A172 (cell line): ENCODE measurements at places on chromosomes 2 and 18.

DNA sequence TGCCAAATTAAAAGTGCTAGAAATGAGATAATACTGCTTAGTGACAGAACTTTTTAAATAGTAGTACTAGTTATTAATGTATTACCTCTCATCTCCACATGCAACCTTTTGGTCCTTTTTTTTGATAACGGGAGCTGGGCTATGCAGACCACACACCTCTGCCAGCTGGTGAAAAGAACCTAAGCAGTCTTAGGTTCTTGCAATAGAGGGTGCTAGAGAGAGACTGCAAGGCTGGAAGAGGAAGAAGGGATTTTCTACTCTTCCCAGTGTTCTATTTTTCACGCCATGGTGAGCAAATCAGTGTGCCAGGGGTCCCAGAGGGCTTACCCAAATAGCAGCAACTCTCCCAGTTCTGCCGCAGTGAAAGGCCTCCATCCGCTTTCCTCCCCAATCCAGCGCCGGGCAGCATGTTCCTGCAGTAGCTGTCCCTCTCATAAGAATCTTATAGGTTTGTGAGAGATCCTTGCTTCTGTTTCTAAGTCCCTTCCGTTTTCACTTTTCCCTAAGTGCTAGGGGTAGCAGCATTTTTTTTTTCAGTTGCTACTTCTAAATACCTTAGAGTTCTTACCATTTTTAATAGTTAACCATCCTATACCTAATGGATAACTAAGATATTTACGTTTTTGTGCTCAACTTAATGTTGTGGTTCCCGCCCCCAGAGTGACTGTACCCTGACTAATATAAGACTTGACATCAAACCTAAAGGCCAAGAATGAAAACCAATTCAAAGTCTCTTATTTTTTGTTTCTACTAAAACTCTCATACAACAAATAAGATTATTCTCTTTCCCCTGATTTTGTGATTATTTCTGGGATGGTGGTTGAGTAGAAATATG is 69.4 kb upstream of the UBE2E3 start:
- no peak for DNase-seq

DNA sequence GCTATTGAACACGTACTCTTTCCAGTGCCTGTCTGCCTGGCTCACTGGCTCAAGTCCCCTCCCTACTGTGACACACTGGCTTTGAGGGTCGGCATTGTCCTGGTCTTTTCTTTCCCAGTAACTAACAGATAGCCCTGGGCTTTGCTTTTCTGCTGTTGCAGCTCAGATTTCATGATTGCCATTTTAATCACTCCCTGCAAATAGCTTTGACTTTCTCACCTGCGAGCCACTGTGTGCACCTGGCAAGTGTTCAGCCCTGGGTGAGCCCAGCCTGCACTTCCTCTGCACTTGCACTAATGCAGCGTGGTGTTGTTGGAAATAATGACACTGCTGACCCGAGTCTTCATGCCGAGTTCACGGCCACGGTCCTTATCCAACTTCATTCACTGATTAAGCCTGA is 52.9 kb downstream of the DCDC2C start:
- DNase-seq = no peak

GRCh38 chr2:68774569-68775271 is 40.1 kb downstream of the ARHGAP25 start:
- DNase-seq = no peak

- no peak for DNase-seq
Measured at GRCh38 chr18:57048351-57048750, 98.5 kb upstream of the BOD1L2 start.

DNA sequence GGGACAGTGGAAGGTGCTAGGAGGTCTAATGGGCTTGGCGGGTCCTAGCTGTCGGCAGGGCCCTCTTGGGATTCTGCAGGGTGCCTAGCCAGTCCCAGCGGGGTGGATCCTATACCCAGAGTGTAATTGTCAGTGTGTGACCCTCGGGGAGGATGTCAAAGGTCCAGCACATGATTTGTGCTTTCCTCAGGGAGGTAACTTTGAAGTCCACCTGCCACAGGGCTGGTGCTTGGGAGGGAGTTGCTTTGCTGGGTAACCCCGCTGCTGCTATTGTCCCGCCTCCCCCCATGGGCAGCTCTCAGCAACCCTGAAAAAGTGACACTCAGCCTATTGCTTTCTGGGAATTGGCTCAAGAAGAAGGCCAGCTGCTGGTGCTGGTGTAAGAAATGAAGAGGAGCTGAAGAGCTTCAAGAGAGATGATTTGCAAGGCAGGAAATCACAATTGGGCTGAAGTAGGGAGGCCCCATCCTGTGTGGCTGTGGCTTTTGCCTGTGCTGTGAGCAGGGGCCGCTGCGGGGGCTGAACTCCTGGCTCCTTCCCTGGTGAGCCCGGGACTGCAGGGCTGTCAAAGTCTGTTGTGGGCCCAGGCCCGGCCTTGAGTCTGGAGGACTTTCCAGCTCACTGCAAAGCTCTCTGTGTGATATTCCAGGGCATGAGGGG is 36.4 kb downstream of the EMILIN2 start:
- no peak for DNase-seq

DNA sequence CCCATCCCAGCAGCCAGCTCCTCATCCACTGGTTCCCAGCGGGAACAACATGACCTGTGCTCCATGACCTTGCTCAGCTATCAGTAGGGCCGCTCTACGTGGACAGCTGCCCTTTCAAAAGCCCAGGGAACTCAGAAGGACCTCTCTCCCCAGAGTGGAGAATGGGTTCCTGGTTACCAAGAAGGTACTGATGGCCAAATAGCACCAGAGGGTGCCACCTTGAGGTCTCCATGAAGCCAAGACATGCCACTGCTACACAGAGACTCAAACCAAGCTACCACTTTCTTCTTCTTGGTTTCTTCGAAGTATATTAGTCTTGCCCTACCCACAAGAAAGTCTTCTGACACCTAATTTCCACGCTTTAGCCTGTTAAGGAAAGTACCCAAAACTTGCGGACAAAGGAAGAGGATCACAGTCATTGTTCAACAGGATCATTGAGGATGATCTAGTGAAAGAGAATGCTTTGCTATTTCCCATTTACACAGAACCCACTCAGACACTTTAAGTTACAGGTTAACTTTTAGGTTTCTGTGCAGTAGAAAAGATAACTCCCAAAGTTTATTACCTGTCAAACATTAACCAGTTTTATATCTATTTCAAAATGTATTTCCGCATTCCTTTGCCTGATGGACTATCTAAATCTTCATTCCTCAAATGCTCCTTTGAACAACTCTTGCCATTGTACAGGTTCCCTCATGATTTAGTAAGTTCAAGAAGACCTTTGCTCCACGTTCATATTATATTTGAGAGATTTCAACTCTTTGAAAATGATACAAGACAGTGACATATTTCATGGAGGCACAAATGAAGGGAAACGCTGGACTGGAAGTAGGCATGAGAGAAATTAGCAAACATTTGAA is 102.2 kb downstream of the ALPK2 start:
- DNase-seq = no peak

GRCh38 chr18:56323673-56324072 is 314.7 kb downstream of the TXNL1 start:
- DNase-seq = no peak

GRCh38 chr2:111226876-111227700 is 106.4 kb downstream of the BCL2L11 start:
- no peak for DNase-seq

- DNase-seq = peak; percentile 22
Measured at GRCh38 chr2:108288534-108289106, at the start of gene SULT1C2. Gene SULT1C2 (plus strand): TSS chr2:108288895. CDS start chr2:108293668, 4,773 bp downstream.

- DNase-seq = no peak
Measured at GRCh38 chr2:230866756-230867523, 2.2 kb downstream of the ITM2C start.

- DNase-seq = peak; percentile 90
Measured at GRCh38 chr2:28406276-28407096, 13.8 kb downstream of the FOSL2 start.

- DNase-seq = no peak
Measured at GRCh38 chr2:120294008-120294340, 41.3 kb downstream of the RALB start.

GRCh38 chr2:84964406-84965191 is 6.4 kb upstream of the KCMF1 start:
- no peak for DNase-seq

- DNase-seq = no peak
Measured at GRCh38 chr2:158756331-158756730, 38.8 kb upstream of the DAPL1 start.

DNA sequence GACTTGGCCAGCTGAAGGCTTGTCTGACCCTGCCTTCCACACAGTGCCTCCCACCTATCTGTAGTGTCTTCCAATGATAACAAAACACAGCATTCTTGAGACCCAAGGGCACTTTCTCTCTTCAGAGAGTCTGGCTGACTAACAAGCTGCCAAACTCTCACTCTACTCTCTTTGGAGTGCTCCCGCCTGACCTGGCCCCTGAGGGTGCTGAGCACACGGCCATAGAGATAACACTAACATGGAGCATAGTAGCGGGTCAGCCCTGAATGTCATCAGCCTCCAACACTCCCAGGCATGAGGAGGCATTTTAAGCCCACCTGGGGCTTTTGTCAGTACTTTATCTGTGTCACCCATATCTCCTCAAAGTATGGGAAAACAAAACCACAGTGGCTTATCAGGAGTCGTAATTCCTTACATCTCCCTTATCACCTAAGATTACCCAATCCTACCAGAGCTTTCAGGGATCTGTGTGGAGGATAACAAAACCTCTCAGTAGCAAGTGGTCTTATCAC is 160.3 kb upstream of the TCF4 start:
- peak; percentile 27 for DNase-seq

DNA sequence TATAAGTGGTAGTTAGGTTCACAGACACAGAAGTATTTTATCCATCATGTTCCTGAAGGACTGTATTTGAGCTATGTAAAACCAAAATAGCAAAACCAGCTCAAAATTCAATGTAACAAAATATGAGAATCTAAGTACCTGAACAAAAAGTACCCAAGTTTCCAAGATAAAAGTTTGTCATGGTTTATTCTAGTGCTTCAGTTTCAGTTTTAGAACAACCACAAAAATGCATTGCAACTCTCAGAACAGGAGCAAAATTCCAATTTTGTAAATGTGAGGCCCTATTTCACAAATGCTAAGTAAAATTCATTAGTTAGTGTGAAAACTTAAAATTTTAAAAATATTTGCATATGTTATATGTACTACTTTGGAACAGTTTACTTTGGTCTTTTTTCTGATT is 5.0 kb upstream of the ALPK2 start:
- no peak for DNase-seq

- DNase-seq = no peak
Measured at GRCh38 chr2:202024871-202025270, 8.8 kb upstream of the FZD7 start.

GRCh38 chr18:55054021-55054990 is 95.0 kb upstream of the CCDC68 start:
- DNase-seq = no peak

GRCh38 chr2:178238154-178238521 is 43.8 kb downstream of the OSBPL6 start:
- peak; percentile 60 for DNase-seq

DNA sequence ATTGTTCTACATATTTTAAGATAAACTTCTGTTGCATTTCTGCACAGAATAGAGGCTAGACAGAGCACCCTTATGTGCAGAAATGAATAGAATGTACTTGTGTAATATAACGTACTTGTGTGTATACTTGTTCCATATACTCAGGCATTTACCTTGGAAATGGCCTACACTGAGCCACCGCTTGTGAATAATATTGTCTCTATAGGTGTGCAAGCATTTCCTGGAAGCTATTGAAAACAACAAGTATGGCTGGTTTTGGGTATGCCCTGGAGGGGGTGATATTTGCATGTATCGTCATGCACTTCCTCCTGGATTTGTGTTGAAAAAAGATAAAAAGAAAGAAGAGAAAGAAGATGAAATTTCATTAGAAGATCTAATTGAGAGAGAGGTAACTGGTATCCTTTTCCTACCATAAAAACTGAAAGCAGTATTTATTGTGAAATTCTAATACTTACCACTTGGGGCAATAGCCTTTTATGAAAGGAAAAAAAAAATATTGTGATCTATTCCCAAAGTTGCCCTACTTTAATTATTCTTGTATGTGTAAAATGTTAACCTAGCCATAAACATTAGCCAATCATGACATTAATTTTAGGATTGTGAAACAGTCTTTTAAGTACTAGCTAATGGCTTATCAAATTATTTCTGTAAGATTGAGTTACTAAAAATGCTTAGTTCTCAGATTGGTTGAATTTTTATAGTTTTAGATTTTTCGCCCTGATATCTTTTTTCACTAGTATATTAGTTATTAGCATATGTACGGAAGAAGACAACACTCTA is 18.0 kb downstream of the ZC3H15 start:
- peak; percentile 44 for DNase-seq

DNA sequence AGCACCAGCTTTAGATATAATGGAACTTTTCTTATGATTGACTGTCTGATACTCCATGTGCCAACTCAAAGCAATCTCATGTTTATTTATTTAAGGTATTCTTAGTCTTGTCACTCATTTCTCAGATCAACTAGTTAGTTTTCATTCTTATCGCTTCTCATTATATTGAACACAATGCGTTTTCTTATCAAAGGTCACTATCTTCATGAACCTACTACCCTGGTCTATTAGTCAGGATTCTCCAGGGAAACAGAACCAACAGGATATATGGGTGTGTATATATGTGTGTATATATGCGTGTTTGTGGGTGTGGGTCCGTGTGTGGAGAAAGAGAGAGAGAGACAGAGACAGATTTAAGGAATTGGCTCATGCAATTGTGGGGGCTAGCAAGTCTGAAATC is 619.9 kb downstream of the ZEB2 start:
- DNase-seq = no peak

DNA sequence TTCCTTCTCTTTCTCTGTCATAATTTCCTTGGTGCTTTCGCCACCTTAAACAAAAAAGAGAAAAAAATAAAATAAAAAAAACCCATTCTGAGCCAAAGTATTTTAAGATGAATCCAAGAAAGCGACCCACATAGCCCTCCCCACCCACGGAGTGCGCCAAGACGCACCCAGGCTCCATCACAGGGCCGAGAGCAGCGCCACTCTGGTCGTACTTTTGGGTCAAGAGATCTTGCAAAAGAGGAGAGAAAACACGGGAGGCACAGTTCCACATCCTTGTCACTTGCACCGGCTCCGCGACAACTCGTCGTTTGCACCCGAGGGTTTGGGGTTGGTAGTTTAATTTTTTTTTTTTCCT is 1.8 kb upstream of the SP9 start:
- DNase-seq = no peak

GRCh38 chr2:98819231-98819766 is 88.4 kb upstream of the MGAT4A start:
- DNase-seq = no peak

- peak; percentile 21 for DNase-seq
Measured at GRCh38 chr2:25109822-25110221, 58.6 kb downstream of the POMC start.

GRCh38 chr2:103130857-103131256 is 369.0 kb downstream of the TMEM182 start:
- no peak for DNase-seq
